ENCODE measurements at places on chromosomes 1 and 21. TPM values are rescaled to one million over a fixed set of nuclear protein-coding genes. Genes with fewer than 3 reads are reported as not detected.

SH3BP5L gene
- total RNA-seq, result 36.5 TPM

ARHGAP30 gene
- 146 TPM for total RNA-seq

AMY1C gene
- total RNA-seq, result not detected

DPM3 gene
- 41.7 TPM for total RNA-seq

- no peaks in the 10 kb centered on the region for H3K4me1 ChIP-seq
- DNase-seq, result no peak
- H3K4me3 ChIP-seq, result no peak overlapping the region
- no peaks in the 10 kb centered on the region for H3K36me3 ChIP-seq
- H3K27me3 ChIP-seq, result no peaks in the 10 kb centered on the region
- no peak overlapping the region for H3K27ac ChIP-seq
Measured at GRCh38 chr1:188904201-188904600, 1573.5 kb downstream of the BRINP3 start.
